ENCODE measurements at places on chromosomes 7 and 10. TPM values are rescaled to one million over a fixed set of nuclear protein-coding genes. Genes with fewer than 3 reads are reported as not detected.

DNA sequence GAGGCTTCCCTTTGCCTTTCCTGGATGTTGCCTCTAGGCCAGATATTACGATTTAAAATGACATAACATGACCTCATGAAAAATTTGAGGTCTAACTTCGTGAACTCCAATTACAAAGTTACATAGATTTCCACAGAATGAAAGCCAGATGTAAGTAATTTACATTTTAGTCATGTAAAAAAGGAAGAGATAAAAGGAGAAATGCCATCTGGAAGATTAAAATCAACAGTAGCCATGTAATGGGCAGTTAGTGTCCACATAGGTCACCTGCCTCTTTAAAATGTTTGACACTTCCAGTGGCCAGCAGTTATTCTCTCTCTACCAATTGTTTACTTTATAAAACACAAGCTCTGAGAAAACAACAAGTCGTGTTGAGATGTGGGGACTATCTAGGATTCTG is 4.1 kb upstream of the VSTM2A start:
- DNase-seq, result no peak

- peak; percentile 10 for DNase-seq
These were observed 301.6 kb upstream of the HPS1 start for GRCh38 chr10:98748298-98748697.

GRCh38 chr10:91804126-91804510 is 5.9 kb downstream of the TNKS2 start:
- DNase-seq, result no peak

The VAX1 gene
- not detected for total RNA-seq

The HOXA3 gene
- total RNA-seq, result not detected

- DNase-seq, result no peak
These were observed 475.8 kb upstream of the C7orf33 start for GRCh38 chr7:148114804-148115203.

- peak; percentile 34 for DNase-seq
These were observed 448 bp upstream of the SRPK2 start for GRCh38 chr7:105389088-105389650.

DNA sequence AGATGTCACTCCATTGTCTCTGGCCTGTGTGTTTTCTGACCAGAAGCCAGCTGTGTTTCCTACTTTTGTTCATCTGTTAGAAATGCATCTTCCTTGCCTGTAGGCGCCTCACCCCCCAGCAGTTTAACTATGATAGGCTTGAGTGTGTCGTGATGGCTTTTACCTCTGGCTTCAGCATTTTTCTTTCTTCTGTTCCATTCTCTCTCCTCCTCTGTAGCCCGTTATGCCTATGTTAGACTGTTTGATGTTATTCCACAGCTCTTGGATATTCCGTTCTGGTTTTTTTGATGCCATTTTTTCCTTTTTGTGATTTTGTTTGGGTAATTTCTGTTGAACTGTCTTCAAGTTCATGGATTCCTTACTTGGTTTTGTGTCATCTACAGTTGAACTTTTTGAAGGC is 17.9 kb downstream of the MMP21 start:
- no peak for DNase-seq

GRCh38 chr7:40587419-40587818 is 452.6 kb downstream of the SUGCT start:
- DNase-seq, result no peak

DNA sequence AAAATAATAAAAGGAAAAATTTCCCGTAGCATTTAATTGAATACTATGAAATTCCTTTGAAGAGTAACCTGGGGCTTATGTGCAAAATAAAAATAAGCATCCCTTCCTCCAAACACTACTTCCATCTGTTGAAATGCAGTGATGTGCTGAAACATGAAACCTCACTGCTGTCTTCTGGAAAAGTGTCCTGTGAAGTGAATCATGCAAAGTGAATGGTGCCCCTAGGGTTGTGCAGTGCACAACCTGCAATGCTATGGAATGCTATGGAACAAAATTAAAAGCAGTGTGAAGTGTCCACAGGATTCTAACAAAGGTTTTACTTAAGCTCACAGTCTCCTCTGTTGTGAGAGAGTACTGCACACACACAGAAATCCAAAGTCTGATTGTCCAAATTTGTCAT is 480.9 kb downstream of the ETV1 start:
- DNase-seq, result no peak

The AP4M1 gene
- 9.8 TPM for total RNA-seq

DNA sequence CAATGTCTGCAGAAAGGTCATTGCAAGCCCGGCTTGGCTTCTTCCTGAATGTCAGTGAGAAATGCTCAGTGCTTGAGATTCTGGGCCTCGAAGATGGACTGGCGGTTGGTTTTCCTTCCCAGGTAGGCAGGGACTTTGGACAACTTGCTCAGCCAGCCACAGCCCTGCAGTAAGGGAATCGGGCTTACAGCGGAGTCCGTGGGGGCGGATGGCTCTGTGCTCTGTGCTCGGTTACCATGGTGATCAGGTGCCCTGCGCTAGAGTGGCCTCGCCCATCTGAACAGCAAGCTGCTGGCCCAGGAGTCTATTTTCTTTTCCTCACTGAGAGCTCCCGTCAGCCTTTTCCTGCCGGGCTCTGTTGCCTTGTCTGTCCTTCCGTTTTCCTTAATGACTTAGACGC is 77.8 kb upstream of the SH2B2 start:
- DNase-seq, result no peak

The BET1 gene
- 17.6 TPM for total RNA-seq

The PNLIPRP1 gene
- not detected for total RNA-seq

DNA sequence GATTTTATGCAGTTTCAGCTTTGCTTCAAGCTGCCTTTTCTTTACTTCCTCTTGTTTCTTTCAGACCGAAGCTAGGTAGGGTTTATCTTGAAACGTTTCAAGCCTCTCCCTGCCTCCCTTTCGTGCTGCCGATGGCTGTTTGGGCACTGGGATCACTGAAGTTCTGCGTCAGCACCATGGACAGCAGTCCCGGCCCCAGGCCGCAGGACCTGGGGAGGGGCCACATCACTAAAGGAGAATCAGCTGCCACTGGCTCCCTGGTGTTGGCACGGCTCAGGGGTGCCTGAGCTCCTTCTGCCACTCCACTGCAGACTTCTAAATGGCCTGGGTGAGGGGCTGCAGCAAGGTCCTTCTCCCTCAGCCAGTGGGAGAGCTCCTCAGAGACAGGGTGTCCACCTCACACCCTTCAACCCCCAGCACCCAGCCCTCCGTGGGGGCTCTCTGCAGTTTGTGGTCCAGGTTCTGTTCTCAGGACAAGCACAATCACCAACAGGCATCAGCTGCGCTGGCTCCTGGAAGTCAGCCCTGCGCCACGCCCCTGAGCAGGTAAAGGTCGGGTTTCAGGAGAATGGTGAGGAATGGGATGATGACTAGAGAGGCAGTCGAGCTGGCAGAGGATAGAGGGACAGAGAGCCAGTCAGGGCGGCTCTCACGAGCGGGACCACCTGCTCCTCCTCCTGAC is 387.2 kb downstream of the TCERG1L start:
- peak; percentile 4 for DNase-seq

The TLX1 gene
- total RNA-seq, result not detected

GRCh38 chr10:119305860-119306513 is 98.6 kb downstream of the GRK5 start:
- DNase-seq, result peak; percentile 96

DNA sequence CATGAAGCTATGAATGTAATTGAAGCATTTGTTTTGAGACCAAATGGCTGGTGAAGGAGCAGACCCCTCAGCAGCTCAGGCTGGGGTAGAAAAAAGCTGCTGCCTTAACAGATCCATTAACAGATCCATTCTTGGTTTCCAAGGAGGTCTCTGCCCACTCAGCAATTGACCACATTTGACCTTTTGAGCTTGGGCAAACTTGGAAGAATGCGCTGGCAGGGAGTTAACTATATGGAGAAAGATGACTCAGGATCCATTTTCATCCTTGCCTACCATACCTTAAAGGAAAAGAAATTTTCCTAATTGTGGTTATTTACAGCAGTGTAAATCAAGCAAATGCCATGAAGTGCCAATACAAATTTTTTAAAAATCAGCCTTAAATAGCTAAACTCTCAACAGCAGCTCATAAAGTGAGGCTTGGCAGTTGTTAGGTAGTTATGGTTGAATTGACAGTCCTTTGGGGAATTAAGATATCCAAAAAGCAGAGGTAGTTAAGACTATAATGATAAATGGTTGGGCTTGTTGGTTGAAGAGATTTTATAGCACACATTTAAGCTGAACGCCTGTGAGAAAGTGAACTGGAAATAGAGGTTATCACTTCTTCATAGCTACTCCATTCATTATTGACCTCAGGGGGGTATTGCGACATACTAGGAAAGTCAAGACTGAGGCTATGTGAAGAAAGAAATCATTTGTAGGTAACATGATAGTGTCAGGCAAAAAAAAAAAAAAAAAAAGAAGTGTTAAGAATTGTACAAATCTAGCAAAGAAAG is 83.9 kb downstream of the MKX start:
- DNase-seq, result no peak

DNA sequence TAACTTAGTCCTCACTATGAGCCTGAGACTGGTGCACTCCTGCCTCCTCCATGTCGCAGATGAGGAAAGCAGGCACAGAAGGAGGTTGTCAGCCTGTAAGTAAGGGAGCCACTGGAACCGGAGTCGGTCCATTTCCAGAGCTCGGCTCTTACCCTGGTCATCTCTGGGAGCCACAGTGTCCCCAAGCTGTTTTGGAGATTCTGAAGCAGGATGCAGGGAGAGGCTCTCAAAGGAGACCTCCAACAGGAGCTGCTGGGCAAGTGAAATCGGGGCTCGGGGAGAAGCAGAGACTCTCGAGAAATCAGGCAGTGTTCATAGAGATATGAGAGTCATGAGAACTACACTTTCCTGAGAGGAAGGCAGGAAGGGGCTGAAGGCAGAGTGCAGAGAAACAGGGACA is 39.0 kb downstream of the VSTM4 start:
- no peak for DNase-seq

DNA sequence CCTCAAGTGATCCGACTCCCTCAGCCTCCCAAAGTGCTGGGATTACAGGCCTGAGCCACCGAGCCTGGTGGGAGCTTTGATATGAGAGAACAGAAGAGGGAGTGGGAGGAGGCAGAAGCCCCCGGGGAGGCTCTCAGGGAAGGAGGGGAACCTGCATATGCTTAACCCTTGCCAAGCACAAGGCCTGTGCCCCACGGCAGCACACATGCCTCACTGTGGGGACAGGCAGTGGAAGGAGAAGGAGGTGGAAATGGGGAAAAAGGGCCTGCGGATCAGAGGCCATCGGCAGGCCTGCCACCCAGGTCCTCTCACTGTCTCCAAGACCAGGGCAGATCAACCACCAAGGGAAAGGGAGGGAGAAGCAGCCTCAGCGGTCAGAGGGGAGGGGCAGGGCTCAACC is 7.2 kb upstream of the GRID1 start:
- no peak for DNase-seq

DNA sequence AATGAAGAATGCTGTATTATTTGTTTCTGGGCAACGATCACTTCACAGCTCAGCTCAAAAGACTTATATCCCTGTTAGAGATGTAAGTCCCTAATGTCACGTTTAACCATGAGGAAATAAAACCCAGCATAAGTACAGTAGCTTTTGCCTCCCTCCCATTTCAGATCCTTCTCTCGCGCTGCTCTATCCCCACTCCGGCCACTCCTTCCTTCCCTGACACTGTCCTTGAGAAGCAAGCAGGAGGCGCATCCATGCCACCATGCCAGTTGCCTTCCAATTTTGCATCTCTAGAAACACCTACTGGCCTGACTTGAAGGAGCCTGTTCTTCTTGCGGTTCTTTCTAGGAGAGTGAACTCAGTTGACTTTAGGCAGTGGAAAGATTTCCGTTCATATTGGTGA is 1.2 kb downstream of the FAM180A start:
- no peak for DNase-seq

- DNase-seq, result no peak
These were observed 300.0 kb downstream of the PLXNA4 start for GRCh38 chr7:132276234-132276630.

- DNase-seq, result no peak
These were observed 39.8 kb upstream of the GPR22 start for GRCh38 chr7:107430057-107430456.

- DNase-seq, result no peak
These were observed 39.0 kb downstream of the SEM1 start for GRCh38 chr7:96670338-96671289.

- no peak for DNase-seq
These were observed 60.2 kb downstream of the CHST15 start for GRCh38 chr10:124032971-124033886.

DNA sequence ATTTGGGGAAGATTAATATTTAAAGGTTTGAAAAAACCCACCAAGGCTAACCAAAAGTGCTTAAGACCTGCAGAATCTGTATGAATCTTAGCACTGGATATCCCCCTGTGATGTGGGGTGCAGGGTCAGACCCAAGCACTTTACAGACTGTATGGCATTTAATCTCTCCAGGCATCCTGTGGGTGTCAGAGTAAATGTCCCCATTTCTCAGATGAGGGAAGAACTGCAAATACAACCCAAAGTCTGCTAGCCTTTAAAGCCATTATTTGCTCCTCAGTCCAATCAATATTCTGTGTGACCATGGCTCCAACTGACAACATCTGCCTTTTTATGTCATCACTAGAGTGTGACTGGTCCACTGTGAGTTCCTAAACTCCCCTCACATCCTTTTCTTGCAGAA is 10.0 kb upstream of the MBL2 start:
- no peak for DNase-seq

- no peak for DNase-seq
These were observed 2.0 kb upstream of the PLCE1 start for GRCh38 chr10:93991596-93992284.

- DNase-seq, result no peak
These were observed 450.9 kb upstream of the MKI67 start for GRCh38 chr10:128576943-128577670.

The SPAM1 gene
- not detected for total RNA-seq

- no peak for DNase-seq
These were observed 92.6 kb downstream of the PTPRE start for GRCh38 chr10:127999297-128000129.

DNA sequence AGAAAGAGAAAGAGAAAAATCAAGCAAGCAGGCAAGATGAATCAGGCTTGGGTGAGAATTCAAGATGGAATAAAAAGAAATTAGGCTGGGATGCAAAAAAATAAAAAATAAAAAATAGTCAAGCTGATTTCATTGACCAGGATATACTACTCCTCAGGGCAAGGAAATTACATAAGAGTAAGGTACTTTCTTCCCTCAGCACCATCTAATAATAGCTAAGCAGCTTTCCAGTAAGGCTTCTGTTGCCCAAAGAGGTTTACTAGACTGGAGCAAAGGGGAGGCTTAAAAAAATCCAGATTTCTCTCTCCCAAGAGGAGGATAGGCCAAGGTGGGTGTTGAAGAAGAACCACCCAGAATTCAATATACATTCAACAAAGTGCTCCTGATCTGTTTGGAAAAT is 93.6 kb downstream of the NEURL1 start:
- DNase-seq, result no peak

Measured in activated CD8-positive, alpha-beta T cell treated with anti-CD3 and anti-CD28 coated beads for 36 hours (primary cell).